Esophagus squamous epithelium (tissue), 5 donors: ENCODE measurements at places on chromosomes 12 and 14.

GRCh38 chr14:101900253-101900652, 64.1 kb upstream of the DYNC1H1 start:
- DNase-seq = no peak

GRCh38 chr14:105456736-105457617, 17.6 kb upstream of the CRIP2 start:
- DNase-seq = no peak

DNA sequence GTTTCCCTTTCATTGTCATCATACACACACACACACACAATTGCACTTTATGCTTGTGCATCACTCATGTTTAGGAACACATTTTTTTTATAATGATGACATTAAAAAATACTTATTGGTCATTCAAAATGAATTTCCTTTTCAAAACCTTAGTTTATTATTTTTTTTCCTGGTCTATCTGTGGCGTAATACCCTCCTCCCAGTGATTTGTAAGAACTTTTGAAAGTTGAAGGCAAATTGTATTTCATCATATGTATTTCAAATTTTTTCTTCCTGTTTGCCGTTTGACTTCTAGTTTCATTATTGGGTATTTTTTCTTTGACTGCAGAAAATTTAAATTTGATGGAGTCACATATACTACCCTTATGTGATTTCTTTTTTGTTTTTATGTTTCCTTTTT, 2.5 kb upstream of the LRRK2 start:
- DNase-seq = no peak

GRCh38 chr12:77510985-77511384, 319.7 kb upstream of the NAV3 start:
- no peak for DNase-seq

- DNase-seq = no peak
Measured at GRCh38 chr12:19064713-19065112, 64.8 kb upstream of the PLEKHA5 start.

DNA sequence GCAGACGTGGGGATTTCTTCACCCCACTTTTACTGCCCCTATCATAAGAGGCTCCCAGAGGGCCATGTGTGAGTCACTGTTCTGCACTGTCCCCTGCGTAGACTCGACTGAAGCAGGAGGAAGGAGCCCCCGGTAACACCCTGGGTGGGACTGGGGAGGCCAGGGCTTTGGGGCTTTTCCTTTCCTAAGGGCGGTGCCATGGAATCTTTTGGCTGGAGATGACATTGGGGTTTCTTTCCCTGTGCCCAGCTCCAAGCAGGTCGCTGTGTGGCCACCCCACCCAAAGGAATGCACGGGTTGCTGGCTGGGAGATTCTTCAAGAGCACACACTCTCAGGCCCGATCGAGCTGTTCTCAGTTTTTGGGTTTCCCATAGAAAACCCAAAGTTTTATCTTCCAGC, 62.3 kb upstream of the RIN3 start:
- DNase-seq = no peak

DNA sequence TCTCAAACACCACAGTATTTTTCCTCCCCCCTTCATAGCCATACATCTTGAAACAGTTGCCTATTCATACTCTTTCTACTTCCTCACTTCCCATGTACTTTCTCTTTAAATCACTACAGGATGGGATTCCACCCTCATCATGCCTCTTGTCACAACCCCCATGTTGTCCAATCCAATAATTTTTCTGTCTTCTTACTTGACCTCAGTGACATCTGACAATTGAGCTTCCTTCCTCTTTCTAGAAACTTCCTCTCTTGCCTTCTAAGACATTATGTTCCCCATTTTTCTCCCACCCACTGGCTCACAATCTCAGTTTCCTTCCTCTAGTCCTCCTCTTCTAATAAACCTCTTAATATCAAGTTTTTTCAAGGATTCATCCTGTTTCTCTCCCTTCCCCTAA, 5.3 kb downstream of the C2CD5 start:
- DNase-seq = no peak

- no peak for DNase-seq
Measured at GRCh38 chr12:94228488-94228907, 80.1 kb downstream of the PLXNC1 start.

GRCh38 chr14:31787377-31787776, 226.2 kb downstream of the NUBPL start:
- no peak for DNase-seq

DNA sequence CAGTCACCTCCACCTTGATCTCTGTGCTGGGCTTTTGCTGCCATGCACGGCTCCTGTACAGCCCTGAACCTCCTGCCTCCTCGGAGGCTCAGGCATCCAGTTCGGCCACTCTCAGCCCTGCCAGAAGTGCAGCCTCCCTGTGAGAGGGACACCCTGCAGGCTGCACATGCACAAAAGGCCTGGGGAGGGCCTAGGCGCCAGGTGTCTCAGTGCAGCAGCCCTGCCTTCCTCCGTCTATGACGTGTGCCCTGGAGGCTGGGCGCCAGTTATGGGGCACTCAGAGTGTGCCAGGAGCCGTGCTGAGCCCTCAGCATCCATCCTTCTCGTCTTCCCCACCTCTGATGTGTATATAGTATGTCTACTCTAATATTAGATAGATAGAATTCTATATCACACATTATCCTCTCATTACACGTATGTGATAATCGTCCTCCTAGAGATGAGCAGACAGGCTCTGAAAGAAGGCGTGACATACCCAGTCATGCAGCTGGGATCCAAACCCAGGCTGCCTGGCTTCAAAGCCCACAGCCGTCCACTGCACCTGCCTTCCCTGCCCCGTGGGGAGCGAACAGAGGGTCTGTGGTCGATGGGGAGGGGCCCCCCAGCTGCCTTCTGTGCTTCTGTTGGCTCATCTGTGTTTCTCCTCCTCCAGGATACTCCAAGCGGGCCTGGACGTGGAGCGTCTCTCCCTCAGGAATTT, 101.1 kb downstream of the B4GALNT3 start:
- DNase-seq = no peak

DNA sequence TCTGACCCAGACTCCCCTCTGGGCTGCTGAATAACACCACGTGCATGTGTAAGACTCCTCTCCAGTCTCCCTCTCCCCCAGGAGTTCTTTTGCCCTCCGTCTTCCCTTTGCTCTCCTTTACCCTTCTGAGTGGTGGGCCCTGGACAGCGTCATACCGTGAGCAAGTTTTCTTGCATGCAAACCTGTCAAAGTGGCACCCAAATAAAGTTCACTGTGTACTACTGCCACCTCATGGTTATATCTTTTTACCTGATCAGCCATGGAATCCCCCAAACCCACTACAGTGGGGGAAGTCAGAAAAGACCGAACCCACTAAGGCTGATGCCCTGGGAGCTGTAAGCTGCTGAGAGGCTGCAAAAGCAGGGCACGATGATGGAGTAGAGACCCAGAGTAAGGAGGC, 131.1 kb upstream of the VRK1 start:
- DNase-seq = no peak

- DNase-seq = no peak
Measured at GRCh38 chr12:46664761-46665287, 161.0 kb downstream of the SLC38A4 start.
